ENCODE measurements at places on chromosomes 3 and 15.

GRCh38 chr3:140100479-140100878, 165.5 kb downstream of the CLSTN2 start:
- DNase-seq = no peak

DNA sequence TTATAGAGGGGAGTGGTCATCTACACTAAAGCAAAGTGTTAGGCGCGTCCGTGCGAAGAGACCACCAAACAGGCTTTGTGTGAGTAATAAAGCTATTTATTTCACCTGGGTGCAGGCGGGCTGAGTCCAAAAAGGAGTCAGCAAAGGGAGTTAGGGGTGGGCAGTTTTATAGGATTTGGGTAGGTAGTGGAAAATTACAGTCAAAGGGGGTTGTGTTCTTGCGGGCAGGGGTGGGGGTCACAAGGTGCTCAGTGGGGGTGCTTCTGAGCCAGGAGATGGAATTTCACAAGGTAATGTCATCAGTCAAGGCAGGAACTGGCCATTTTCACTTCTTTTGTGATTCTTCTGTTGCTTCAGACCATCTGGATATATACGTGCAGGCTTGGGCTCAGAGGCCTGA, 47.1 kb downstream of the OIP5 start:
- no peak for DNase-seq

GRCh38 chr3:48306860-48307530, 26.5 kb downstream of the SPINK8 start:
- DNase-seq = no peak

DNA sequence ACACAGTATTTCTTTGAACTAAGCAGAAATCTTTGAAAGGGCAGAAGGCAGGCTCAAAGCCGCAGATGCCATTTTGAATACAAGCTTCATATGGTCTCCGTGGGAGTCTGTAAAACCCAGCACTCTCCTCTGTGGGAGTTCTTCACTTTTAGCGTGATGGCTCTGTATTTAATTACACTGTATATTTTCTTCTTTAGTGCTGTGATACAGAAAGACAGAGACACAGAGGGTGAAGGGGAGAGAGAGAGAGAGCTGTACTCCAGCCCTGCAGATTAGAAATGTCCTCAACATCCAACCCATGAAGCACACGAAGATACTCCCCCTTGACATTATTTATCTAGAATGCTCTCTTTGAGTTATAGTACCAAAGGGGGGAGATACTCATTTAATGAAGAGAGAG, 752.6 kb upstream of the NR2F2 start:
- DNase-seq = no peak

- no peak for DNase-seq
Observed at GRCh38 chr15:37425541-37425940, 325.2 kb upstream of the MEIS2 start.

GRCh38 chr3:173586166-173586565, 188.6 kb downstream of the NLGN1 start:
- DNase-seq = no peak

- DNase-seq = peak; percentile 81
Observed at GRCh38 chr3:186534113-186534669, 10.0 kb downstream of the CRYGS start.

DNA sequence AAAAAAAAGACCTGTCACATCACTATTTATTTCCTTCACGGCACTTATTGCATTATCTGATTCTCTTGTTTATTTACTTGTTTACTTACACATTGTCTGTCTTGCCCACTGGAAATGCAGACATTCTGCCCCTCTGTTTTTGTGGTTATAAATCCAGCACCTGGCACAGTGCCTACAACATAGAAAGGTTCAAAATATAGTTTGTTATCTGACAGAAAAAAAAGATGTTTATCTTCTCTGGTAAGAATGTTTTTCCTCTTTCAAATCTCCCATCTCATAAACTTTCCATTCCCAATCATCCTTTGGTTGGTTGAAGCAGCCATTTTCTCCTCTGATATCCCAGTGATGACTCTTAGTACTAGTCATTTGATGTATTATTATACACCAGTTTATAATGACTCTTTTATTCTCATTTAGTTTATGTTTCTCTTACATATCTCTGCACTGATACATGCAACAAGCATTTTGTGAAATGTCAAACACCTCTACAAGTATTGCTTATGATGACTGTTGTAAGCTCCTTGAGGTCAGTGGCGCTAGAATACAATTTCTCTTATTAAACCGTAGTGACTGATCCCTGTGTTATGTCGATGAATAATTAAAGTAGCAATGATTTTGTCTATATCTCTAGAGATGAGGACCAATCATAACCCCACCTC, 398.4 kb upstream of the TBL1XR1 start:
- no peak for DNase-seq

- no peak for DNase-seq
Observed at GRCh38 chr3:187069857-187070516, 69.3 kb downstream of the RPL39L start.

DNA sequence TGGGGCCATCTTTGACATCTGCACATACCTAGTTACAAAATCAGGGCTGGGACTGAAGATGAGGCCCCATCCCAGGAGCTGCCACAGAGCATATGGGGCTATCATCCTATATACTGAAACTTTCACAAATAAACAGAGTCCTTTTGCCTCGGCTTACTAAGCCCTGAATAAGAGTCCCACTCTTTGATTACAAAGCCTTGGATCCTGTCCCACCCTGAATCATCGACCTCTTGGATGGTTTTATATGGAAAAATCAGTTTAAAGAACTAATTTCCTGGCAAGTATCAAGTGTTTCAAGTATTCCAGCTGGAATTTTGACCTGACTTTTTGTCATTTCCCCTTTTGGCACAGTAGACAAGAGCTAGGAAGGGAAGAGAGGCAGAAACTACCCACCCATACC, 331.3 kb upstream of the FRG2C start:
- no peak for DNase-seq

- DNase-seq = no peak
Observed at GRCh38 chr3:76132154-76132470, 346.8 kb upstream of the ZNF717 start.

- DNase-seq = no peak
Observed at GRCh38 chr3:61300006-61300380, 48.7 kb upstream of the FHIT start.

GRCh38 chr3:100697723-100698285, 11.5 kb upstream of the TFG start:
- DNase-seq = no peak

DNA sequence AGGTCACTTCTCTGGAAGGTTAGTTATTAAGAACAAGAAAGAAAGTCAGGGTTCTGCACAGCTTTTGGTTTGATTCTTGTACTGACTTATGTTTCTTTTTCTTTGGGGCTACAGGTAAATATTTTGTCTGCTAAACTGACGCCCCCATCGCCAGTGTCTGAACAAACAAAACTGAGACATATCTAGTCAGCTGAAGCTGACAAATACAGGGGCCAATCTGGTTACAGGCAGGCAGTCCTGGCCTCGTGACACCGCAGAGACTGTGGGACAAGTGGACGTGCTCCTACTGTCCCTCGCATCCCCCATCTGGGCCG, 4.6 kb upstream of the RPL14 start:
- no peak for DNase-seq

GRCh38 chr3:141262308-141262705, 30.7 kb downstream of the PXYLP1 start:
- DNase-seq = no peak

GRCh38 chr3:42750834-42751233, 22.2 kb downstream of the CCDC13 start:
- no peak for DNase-seq

- no peak for DNase-seq
Observed at GRCh38 chr15:79208179-79208578, 74.3 kb upstream of the ANKRD34C start.

DNA sequence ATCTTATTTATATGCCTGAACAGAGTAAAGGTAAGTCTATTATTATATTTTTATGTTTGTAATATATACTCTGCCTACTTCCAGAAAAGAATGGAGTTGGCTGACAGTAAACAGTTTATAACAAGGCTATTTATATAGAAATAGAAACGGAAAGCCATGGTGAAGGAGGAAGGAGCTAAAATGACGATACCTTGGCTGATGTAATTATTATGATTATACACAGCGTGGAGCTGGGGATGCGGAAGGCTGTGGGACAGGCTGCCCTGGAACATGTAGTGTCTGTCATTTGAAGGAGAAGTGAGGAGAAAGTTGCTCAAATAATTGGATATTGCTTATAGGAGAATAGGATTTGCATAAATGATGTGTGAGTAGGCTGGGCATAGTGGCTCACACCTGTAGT, 37.8 kb downstream of the CEMIP start:
- no peak for DNase-seq

GRCh38 chr15:94306700-94307650, 75.6 kb downstream of the MCTP2 start:
- peak; percentile 88 for DNase-seq

GRCh38 chr3:172359231-172359630, 89.0 kb downstream of the GHSR start:
- DNase-seq = no peak

GRCh38 chr3:114566162-114566755, 272.4 kb downstream of the TIGIT start:
- DNase-seq = no peak

DNA sequence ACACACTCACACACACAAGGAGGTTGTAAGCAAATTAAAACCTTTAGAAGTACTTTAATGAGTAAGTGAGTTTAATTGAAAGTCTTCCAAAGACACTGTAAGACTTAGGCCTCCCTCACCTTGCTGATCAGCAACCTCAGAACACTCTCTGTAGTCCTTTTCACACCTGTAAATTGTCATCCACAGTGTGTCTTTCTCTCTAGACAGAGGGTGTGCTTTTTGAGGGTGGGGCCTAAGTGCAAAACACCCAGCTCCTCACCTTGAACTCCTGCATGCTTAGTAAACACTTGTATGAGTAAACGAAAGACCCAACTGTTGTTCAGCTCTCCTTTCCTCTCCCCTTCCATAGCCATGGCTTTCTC, 183.2 kb upstream of the IL12A start:
- no peak for DNase-seq

GRCh38 chr3:171974986-171975837, 64.2 kb upstream of the FNDC3B start:
- no peak for DNase-seq

DNA sequence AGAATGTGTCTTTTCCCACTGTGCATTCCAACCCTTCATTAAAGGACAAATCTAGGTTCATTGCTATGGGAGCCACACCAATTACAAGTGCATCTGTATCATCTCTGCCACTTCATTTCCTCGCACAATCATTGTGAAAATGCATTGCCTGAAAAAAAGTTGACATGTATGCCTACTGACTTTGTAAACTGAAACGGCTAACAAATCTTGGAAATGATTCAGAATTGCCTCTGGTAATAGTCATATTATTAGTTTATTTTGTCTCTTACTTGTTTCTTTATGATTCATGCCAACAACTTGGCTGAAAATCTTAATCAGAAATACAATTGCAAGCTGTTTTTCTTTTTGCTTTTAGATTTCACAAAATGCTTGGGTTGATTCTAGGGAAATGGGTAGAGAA, 497.1 kb downstream of the ZIC1 start:
- DNase-seq = peak; percentile 43

DNA sequence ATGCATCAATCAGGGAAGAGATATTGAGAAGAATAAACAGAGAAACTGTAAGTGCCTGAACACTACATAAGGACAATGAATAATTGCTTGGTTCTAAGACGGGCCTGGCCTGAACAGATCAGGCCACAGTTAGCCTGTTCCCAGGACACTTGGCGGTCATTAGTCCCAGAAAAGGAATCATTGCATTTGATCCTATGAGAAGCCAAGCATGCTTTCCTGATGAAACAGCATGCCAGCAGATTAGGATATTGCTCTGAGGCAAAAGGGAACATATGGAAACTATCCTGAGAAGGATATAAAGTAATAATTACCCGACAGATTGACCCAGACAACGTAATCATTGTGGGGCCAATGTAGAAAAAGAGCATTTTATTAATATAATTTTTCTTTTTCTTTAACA, 51.9 kb downstream of the STRIT1 start:
- DNase-seq = no peak

DNA sequence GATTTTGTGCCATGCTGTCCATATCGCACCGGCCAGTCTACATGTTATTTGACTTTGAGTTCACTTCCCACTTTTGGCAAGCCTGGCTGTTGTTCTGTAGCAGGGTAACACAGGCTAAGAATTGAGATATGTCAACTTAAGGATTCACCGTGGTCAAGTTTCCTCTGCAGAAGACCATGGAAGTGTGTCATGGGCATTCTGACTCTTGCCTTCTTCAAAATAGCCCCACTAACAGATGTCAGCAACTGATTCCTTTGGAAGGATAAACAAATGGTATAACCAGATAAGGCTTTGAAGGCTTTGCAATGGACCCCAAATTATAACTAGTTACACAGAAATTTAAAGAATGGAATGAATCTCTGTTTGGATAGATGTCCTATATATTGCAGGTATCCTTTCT, 20.1 kb upstream of the CD47 start:
- DNase-seq = no peak

DNA sequence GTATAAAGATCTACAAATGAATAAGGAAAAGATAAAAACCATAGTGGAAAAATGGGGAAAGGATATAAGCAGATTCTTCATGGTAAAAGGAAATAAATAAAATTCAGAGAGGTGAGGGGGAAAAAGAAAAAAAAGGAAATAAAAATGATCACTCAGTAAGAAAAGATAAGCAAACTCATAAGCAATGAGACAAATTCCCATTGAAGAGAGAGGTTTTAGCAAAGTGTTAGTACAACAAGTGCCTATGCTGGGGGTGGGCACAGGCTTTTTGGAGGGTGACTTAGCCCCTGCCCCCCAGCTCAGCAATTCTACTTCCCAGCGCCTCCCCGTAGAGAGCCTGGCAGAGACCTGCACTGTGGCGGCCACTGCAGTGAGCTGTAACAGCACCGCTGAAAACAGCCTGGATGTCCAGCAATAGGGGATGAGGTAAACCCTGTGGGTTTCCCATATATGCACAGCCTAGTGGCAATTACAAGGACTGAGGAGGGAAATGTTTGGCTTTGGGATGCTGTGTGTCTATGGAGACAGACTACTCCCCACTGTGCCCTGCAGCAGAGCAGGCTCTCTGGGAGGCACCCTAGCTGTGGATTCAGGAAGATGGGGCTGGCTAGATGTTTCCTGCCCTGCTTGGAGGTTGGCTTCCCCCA, 23.7 kb upstream of the SFMBT1 start:
- no peak for DNase-seq

DNA sequence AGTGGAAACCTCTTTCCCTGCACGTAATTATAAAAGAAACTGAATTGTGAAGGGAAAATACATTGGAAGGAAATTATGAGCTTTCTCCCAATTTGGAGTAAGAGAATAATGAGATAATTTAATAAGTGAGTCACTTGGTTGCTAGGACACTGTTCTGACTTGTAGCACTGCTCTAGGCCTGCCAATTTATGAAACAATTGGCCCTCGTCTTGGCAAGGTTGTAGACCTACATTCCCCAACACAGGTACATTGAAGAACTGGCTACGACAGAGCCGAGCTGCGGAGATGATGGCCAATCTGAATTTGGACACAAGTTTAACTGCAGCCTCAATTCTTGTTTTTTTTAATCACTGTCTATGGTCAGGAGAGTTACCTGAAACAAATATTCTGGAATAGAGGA, 674.1 kb downstream of the MECOM start:
- DNase-seq = no peak

DNA sequence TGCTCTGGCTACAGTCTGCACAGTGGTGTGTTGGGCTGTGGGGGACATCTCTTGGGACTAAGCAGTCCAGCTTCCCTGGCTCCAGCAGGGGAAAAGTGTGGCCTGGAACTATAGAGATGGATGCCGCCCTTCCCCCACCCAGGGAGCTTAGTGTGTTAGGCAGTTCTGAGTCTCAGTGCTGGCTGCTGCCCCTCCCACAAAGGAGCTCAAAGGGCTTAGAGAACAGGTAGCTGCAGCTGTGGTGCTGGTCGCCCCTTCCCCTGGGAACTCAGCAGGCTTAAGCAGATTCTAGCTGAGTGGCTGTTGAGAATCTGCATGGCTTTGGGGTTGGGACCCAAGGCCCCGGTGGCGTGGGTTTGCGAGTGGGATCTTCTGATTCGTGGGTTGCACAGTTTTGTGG, 190.8 kb downstream of the PDCD6IP start:
- DNase-seq = no peak
